CD14-positive monocyte (primary cell): ENCODE measurements at places on chromosomes 11 and 22. TPM values are rescaled to one million over a fixed set of nuclear protein-coding genes. Genes with fewer than 3 reads are reported as not detected.

The FERMT3 gene
- polyA plus RNA-seq = 289 TPM

DNA sequence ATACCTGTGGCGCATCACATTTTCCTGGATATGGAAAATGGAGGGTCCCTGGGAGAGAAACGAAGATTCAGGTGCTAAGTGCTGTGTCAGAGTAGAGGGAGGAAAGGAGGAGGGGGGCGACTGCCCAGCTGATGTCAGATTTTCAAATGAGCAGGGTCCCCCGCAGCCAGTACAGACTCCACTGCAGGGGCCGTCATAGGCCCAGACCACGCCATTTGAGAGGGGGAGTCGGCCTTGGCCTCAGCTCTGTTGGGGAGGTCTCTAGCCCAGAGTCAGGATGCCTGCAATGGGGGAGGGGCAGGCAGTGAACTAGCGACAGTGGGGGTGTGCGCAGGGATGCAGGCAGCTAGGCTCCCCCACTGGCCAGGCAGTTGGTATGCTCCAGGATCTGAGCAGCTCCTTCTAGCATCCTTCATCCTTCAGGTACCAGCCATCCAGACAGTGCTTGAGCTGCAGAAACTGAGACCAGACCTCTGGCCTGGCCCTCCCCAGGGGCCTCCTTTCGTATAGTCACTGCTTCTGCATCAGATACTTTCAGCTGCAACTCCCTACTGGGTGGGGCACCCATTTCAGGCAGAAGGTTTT, at the start of the genes BSCL2 and GNG3:
Gene BSCL2, minus strand, starts transcription at position 148 of the 585 bp plus-strand sequence. CDS start 229 bp downstream, outside the sequence.
Gene GNG3, plus strand, starts transcription at position 400 of the 585 bp plus-strand sequence. CDS start 620 bp downstream, outside the sequence.
- DNase-seq = no peak
- H3K4me1 ChIP-seq = peaks cover 77% of the 10 kb centered on the region

GRCh38 chr11:73229321-73229895, 11.3 kb downstream of the P2RY2 start:
- peaks cover 56% of the 10 kb centered on the region for H3K36me3 ChIP-seq
- no peak overlapping the region for H3K4me3 ChIP-seq
- no peaks in the 10 kb centered on the region for H3K27me3 ChIP-seq
- peaks cover 3% of the 10 kb centered on the region for H3K4me1 ChIP-seq
- H3K27ac ChIP-seq = no peak overlapping the region
- DNase-seq = no peak

The KRTAP5-1 gene
- not detected for polyA plus RNA-seq

The KRTAP5-9 gene
- polyA plus RNA-seq = 0.17 and 0.29 TPM in 2 replicates

The HMBS gene
- 21.0 and 21.1 TPM in 2 replicates for polyA plus RNA-seq

DNA sequence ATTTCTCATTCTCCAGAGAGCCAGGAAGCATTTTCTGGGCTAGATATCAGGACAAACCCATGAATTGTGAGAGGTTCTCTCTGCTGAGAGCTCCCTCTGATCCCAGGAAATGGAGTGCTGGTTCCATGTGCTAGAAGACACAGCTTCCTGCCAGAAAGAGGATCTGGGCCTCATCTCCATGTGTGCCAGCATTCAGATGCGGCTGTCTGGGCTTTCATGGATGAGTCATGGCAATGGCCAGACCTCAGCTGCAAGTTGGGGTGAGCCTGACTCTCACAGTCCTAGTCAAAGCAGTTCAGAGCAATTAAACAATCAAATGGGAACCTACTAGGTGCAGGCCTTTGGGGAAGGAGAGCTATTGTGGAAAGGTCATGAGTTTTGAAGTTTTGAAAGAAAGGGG, 82.3 kb upstream of the EED start:
- H3K4me3 ChIP-seq = peak overlapping the region; percentile 3
- no peaks in the 10 kb centered on the region for H3K27me3 ChIP-seq
- H3K36me3 ChIP-seq = no peaks in the 10 kb centered on the region
- peaks cover 58% of the 10 kb centered on the region for H3K4me1 ChIP-seq

The USP47 gene
- polyA plus RNA-seq = 6.3 and 10.5 TPM in 2 replicates

The CNTF gene
- not detected for polyA plus RNA-seq

DNA sequence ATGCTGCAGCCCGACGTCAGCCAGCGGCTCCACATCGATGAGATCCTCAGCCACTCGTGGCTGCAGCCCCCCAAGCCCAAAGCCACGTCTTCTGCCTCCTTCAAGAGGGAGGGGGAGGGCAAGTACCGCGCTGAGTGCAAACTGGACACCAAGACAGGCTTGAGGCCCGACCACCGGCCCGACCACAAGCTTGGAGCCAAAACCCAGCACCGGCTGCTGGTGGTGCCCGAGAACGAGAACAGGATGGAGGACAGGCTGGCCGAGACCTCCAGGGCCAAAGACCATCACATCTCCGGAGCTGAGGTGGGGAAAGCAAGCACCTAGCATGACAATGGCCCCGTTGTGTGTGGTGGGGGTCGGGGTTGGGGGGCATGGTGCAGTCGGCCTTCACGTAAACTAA, 1.0 kb downstream of the TSSK2 start:
- no peak overlapping the region for H3K4me3 ChIP-seq
- H3K36me3 ChIP-seq = peaks cover 63% of the 10 kb centered on the region
- no peak overlapping the region for H3K27ac ChIP-seq
- no peaks in the 10 kb centered on the region for H3K27me3 ChIP-seq

- no peak overlapping the region for H3K4me3 ChIP-seq
- H3K27me3 ChIP-seq = no peaks in the 10 kb centered on the region
- no peak overlapping the region for H3K27ac ChIP-seq
- no peak for DNase-seq
- no peaks in the 10 kb centered on the region for H3K36me3 ChIP-seq
- H3K4me1 ChIP-seq = no peaks in the 10 kb centered on the region
These were observed 69.7 kb upstream of the INCENP start for GRCh38 chr11:62054081-62054480.
